ENCODE measurements at places on chromosomes 1 and 21. TPM values are rescaled to one million over a fixed set of nuclear protein-coding genes. Genes with fewer than 3 reads are reported as not detected.

The GPR3 gene
- total RNA-seq, result 1.9 TPM

- DNase-seq, result no peak
Measured at GRCh38 chr1:225349826-225350225, 78.0 kb downstream of the LBR start.

- no peak for DNase-seq
Measured at GRCh38 chr1:57232500-57232899, 191.4 kb downstream of the DAB1 start.

DNA sequence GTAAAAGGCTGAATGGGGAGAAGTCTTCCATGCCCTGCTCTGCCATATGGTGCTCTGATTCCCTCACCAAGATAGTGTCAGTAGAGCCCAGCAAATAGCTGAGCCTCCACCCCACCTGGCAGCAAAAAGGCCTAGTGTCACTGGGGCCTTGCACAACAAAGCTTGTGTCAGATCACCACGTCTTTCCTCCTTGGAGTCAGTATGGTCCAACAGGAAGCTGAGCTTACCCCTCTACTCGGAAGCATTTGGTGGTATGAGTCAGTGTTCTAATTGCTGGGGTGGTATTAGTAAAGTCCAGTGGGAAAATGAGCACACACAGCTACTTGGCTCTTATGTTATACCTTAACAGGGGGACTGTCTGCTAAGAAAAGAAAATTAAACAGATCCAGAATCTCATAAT is 18.7 kb upstream of the RRP15 start:
- no peak for DNase-seq

- DNase-seq, result no peak
Measured at GRCh38 chr1:50080904-50081586, 27.7 kb upstream of the ELAVL4 start.

GRCh38 chr1:76105372-76105771 is 30.8 kb downstream of the ST6GALNAC3 start:
- no peak for DNase-seq

DNA sequence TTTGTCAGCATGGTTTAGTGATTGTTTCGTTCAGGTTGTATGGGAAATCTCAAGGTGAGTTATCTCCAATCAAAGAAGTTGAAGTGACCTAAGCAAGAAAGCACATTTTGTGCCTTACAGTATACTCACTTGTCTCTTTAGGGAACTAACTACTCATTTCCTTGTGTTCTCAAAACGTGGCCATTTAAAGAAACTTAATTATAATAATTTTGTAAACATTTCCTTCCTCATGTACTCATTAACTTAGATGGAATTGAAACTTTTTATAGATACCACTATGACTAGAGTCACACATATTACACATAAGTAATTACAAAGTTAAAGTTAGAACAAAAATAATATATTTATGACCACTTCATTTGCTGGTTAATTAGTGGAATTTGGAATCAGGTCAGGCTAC is 552.6 kb downstream of the MRPL39 start:
- DNase-seq, result no peak

All from uterus (tissue), 4 donors.